ENCODE measurements at places on chromosomes 5 and 9. TPM values are rescaled to one million over a fixed set of nuclear protein-coding genes. Genes with fewer than 3 reads are reported as not detected.

The CDC20B gene
- 1.1 TPM for total RNA-seq

DNA sequence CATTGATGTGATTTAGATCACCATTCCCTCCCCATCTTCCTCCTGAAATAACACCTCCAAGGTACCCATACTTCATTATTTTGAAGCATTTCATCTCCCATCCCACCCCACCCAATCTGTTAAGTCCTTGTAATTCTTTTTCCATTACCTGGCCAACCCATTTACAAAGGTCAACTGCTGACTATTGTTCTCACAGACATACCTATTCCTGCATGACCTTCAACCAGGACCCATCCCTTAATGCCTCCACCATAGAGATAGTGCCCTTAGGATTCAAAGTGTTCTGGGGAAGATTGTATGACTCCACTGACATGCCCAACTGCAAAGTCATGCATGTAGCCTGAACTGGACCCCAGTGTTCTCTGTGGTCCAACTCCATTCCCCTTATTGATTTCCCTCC is 91.2 kb downstream of the NLN start:
- no peak for DNase-seq

GRCh38 chr9:81113453-81114124 is 575.8 kb downstream of the TLE1 start:
- no peak for DNase-seq

GRCh38 chr5:155833287-155833686 is 493.7 kb upstream of the SGCD start:
- no peak for DNase-seq

DNA sequence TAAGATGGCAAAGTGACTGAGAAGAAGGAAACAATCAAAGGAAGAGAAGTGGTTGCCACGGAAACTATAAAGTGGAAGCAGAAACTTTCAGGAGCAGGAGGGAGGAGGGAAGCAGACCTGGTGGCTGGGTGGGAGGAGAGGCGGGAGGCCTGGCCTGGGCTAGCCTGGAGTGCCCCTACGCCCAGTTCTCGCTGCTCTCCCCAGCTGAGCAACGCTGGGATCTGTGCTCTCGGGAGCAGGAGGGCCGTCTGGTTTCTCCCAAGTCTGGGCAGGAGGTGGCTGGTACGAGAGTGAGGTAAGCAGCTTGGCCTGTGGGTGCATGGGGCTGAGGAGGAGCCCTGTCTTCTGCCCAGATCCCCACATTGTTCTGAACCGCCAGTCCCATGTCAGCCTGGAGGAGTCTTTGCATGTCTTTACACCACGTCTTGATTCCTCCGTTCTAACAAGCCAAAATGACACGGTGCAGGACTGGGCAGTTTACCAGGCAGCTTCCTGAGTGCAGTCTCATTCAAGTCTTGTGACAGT is 15.0 kb upstream of the DAB2IP start:
- DNase-seq: peak; percentile 9

GRCh38 chr9:36191290-36191645 is 547 bp downstream of the CLTA start:
- DNase-seq: no peak

GRCh38 chr9:81058782-81059181 is 630.6 kb downstream of the TLE1 start:
- no peak for DNase-seq

The OLFM1 gene
- total RNA-seq: 23.3 TPM

The IL3 gene
- not detected for total RNA-seq

DNA sequence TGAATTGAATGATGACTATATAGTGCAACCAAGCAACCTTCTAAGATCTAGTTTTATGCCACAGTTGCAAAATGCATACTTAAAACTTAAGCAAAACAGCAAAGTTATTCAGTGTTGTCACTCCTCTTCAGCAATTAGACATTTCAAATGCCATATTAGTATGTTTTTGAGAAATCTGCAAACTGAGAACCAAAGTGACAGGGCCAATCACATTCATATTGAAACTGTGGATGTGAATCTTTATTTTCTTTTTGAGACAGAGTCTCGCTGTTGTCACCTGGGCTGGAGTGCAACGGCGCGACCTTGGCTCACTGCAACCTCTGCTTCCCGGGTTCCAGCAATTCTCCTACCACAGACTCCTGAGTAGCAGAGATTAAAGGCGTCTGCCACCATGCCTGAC is 249.2 kb upstream of the EFNA5 start:
- no peak for DNase-seq

- no peak for DNase-seq
Observed at GRCh38 chr5:121304838-121305237, 546.8 kb upstream of the FTMT start.

The AGXT2 gene
- not detected for total RNA-seq

GRCh38 chr9:129435988-129436717 is 184.7 kb downstream of the C9orf50 start:
- DNase-seq: no peak

GRCh38 chr5:104594850-104595249 is 1032.3 kb upstream of the NUDT12 start:
- DNase-seq: no peak

The GBGT1 gene
- total RNA-seq: 10.7 TPM

DNA sequence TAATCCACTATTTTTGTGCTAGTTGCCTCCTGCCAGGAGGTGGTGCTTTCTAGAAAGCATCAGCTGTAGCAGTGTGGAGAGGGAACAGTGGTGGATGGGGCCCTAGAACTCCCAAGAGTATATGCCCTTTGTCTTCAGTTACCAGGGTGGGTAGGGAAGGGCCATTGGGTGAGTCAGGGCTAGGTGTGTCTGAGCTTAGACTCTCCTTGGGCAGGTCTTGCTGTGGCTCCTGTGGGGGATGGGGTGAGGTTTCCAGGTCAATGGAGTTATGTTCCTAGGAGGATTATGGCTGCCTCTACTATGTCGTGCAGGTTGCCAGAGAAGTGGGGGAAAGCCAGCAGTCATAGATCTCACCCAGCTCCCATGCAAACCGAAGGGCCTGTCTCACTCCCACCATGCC is 11.3 kb upstream of the ADAMTS12 start:
- no peak for DNase-seq
